ENCODE measurements at places on chromosomes 11 and 22.

DNA sequence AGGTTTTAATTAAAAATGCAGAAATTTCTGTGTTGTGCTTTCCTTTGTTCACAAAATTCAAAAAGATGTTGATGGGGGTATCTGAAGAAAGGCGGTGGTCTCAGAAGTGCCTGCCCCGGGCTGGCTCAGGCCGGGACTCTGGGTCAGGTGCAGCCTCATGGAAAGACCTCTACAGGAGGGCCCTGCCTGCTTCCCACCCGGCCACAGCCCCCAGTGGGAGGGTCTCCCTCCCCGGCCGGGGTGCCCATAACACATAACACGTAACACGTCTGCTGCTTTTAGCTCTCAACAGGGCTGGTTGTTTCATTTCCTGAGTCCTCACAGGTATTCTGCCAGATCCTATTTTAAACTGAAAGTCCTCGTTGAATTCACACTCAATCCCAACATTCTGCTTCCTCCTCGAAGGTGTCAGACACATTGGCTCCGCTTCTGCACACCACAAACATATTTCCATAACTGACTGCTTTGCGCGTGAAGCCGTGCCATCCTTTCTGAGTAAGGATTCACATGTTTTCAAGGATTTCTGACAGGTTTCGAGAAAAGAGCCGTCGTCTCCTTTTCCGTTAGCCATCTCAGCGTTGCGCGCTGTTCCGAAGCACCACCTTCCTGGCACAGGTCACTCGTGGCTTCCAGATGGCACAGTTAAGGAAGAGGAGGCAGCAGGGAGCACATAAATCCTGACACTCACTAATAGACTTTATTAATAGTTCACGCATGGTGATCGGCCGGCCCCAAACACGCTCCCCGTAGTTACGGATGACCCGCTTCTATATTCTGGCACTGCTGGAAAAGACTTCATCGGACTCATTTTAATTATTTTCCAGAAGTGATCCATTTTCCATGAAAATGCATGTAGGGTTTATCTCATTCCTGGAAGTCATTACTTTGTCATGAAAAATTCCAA is 569.3 kb downstream of the BRD1 start:
- DNase-seq: no peak

DNA sequence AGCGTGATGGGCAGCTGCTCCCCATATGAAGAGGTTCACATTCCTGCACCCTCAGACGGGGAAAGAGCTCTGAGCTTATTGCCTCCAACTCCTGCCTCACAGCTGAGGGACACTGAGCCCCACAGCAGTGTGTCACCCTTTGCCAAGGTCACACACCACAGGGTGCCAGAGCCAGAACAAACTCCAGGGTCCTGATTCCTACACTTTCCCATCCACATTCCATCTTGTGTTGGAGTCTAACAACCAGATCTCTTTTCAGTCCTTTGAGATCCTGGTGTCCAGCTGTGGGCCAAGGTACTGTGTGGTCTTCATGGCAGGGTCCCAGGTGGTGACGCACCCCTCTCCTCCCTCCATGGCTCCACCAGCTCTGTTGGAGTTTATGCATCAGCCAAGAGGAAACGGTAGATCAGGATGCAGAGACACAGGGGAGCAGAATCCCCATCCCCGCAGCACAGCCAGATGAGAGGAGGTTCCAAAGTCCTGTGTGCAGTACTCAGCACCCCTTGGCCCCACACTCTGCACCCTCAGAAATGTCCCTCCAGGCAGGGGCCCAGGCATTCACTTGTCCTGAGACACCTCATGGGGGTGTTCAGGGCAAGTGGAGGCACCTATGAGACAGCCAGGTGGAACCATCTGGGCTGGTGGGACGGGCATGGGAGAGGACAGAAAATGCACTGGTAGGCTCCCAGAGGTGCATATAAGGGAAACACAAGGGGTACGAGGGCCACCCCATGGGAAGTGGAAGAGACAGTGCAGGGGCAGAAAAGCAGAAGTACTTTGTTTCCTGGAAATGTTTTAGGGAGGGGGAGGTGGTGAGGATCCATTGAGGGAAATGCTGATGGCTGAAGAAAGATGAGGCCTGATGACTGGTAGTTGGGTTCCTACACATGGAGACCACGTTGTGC is 32.6 kb upstream of the GNAZ start:
- no peak for DNase-seq

DNA sequence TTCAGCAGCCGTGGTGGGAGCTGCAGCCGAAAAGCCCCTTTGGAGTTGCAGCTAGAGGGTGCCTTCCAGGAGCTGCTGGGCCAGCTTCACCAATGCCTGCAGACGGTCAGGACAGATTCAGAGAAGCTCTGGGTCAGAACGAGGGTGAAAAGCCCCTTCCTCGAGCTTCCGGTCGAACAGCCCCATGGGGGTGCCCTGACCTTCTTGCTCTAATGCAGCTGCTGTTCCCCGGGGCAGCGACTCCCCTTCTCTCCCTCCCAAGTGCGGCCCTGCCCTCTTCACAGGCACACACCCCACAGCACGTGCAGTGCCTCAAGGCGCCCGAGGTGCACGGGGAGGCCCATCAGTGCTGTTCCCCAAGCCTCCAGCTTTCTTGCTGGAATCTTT is 9.6 kb upstream of the IFITM3 start:
- no peak for DNase-seq

DNA sequence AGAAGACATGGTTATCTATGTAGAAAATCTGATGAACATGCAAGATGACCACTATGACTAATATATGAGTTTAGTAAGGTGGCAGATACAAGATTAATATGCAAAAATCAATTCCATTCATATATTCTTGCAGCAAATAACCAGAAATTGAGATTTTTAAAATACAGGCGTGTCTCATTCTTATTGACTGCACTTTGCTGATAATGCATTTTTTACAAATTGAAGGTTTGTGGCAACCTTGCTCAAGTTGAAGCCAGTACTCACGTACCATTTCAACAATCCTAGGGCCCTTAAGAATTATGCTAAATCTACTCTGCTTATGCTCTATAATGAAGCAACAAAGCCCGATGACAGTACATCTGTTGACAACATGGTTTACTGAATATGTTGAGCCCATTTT is 104.6 kb downstream of the KCNQ1OT1 start:
- no peak for DNase-seq

GRCh38 chr11:132859306-132859705 is 673.0 kb downstream of the OPCML start:
- no peak for DNase-seq

DNA sequence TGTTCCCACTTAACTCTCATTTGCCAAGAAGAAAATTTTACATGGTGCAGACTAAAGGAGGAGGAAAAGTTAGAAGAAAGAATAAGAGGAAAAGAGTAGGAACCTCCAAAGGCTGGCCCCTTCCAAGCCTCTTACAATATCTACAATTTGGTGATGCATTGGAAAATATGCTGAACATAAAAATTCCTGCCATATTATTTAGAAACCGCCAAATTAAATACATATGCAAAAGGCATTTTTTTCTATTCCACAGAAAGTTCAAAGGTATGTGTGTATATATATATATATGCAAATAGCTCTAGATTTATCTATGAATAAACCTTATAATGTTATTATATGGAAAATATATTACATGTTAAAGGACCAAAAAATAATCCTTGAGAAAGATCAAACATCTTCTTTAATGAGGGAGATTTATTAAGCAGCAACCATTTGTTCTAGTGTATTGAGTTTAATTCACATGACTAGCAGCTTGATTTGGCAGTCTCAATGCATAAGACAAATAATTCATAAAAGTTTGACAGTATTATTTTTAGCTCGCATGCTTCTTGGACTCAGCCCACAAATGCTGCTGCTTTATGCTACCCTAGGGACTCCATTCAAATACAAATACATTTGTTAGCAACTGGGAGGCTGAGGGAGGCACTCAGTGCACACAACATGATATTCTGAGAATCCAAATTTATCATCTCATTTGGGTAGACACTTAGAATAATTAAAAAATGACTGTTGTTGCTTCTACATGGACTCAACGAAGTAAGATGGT is 184.9 kb downstream of the SBF2 start:
- no peak for DNase-seq

DNA sequence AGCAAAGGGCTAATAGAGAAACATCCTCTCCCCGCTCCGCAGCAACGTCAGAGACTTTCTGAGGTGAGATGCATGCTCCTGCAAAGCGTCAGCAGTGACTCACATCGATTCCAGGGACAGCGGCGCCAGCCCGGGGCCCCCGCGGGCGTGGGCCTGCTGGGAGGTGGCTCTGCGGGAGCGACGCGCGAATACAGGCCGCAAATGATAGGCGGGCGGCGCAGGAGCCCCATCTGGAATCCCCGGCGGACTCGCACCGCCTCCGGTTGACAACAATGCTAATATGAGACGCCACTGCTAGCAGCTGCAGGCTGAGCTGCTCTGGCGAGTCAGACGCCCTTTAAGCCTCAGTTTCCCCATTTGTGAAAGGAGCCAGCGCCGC is 557 bp downstream of the RANGAP1 start:
- DNase-seq: peak; percentile 60

- DNase-seq: no peak
These were observed 851 bp downstream of the SPTBN2 start for GRCh38 chr11:66728038-66728692.

DNA sequence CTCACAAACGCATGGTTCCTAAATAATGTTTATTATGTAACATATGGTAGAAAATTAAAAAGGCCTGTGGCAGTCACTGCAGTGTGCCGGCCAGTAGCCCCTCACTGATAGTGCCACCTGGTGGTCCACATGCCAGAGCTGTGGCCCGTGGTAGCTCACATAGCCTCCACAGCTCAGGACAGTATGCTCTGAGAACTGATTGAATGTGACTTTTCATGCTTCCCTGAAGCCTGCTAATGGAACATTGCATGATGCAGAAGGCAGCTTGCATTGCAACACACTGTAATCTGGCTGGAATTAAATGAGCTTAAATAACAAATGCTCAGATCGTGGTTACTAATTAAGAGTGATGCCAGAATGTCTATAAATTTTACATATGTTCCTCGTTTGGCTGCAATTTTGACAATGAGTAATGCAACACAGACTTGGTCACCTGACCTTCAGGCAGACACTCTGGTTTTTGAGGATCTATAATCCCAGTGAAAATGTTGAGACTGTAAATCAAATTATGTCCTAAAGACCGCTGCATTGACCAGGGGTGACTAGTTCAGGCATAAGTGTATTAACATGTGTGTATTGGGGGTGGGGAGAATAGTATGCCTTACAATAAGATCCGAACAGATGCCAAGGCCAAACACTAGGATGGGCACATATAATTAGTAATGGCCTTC is 566.4 kb downstream of the METTL15 start:
- DNase-seq: no peak

DNA sequence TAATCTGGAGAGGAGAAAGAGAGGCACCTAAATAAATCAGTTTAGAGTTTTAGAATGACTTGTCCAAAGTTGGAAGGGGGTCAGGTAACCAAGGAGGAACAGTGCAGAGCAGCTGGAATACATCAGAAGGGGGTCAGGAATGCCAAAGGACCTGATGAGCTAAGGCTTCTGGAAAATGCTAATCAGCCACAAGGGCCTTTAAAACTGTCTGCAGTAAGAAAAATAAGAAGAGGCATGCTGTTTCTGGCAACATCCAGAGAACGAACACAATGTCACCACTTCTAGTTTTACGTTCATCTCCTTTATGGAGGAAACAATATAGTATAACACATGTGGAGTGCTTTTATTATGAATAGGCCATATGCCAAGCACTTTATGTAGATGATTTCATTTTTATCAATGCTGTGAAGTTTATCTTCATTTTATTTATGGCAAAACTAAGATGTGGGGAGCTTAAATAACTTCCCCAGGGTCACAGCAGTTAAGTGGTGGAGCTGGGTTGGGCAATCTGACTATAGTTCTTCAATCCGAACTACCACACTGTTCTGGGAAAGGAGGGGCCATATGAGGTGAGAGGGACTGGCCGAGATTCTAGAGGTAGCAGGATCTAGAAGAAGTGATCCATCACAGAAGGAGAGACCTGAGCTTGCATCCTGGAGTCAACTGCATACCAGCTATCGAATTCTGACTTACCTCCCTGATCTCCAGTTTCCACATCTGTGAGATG is 22.6 kb downstream of the ACO2 start:
- DNase-seq: no peak

GRCh38 chr22:20236052-20236717 is 31.9 kb downstream of the RTN4R start:
- no peak for DNase-seq

DNA sequence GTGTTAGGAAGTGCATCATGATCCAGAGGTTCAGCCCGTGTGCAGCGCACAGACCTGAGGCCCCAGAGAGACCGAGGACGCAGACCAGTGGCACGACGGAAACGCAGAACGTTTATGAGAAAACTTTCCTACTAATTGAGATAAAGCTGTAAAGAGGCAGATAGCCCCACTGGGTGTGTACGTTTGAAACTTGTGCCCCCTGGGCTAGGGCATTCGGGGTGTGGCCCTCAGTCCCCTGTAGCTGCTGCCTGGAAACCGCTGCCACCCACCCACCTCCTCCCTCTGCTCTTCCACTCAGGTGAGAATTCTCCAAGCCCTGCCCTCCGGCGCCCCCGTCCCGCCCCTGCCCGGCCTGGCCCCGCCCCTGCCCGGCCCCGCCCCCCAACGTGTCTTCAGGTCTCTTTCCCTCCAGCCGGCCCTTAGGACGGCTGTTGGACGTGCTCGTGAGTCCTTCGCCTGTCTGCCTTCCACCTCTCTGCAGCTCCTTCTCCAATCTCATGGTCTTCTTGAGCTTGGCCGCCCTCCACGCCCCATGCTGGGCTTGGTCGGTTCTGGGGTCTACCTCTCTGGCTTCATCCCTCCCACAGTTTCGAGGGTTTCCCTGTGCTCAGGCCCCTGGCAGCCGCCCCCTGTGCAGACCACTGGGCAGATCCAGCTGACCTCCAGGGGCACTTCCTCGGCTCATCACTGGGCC is 12.1 kb downstream of the MAPK8IP2 start:
- DNase-seq: no peak

DNA sequence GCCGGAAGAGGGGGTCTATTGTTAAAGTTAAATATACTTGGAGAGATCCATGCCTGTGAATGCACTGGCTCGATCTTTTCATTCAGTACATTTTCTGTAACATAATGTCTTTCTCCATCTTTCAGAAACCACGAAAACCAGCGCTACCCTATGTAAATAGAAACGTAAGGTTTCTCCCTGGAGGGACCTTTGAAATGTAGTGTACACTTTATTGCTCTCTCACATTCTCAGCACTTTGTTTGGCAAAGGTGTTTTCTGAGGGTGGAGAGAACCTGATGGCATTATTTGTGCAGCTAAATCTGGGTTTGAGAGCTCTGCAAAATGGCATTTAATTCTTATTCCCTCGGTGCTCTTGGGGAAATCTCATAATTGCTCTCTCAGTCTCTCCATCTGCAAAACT is 468.4 kb downstream of the NELL1 start:
- no peak for DNase-seq

- DNase-seq: no peak
These were observed 32.2 kb downstream of the CYTH4 start for GRCh38 chr22:37314315-37315074.

GRCh38 chr22:33130473-33130872 is 72.3 kb upstream of the SYN3 start:
- DNase-seq: no peak

All from stimulated activated CD8-positive, alpha-beta memory T cell treated with anti-CD3 and anti-CD28 coated beads, Interleukin-15, amount 100 ng/mL, for 24 hours (primary cell).